Activated B cell treated with CpG ODN at 0.5 μM for 24 hours (primary cell): ENCODE measurements at places on chromosomes 3 and 15. TPM values are rescaled to one million over a fixed set of nuclear protein-coding genes. Genes with fewer than 3 reads are reported as not detected.

SPCS1 gene
- 78.0 and 79.4 TPM in 2 replicates for total RNA-seq

ALG1L2 gene
- 3.5 and 4.6 TPM in 2 replicates for total RNA-seq

SERINC4 gene
- 0.11 and 0.20 TPM in 2 replicates for total RNA-seq

ELL3 gene
- total RNA-seq: 95.5 and 108 TPM in 2 replicates

GABRR3 gene
- total RNA-seq: not detected in 2 replicates
